M059J (cell line): ENCODE measurements at places on chromosomes 4 and X. TPM values are rescaled to one million over a fixed set of nuclear protein-coding genes. Genes with fewer than 3 reads are reported as not detected.

GRCh38 chr4:150402871-150403272 is 179.1 kb upstream of the MAB21L2 start:
- no peak for DNase-seq

GRCh38 chrX:21374994-21375707 is 933 bp downstream of the CNKSR2 start:
- DNase-seq: no peak

DNA sequence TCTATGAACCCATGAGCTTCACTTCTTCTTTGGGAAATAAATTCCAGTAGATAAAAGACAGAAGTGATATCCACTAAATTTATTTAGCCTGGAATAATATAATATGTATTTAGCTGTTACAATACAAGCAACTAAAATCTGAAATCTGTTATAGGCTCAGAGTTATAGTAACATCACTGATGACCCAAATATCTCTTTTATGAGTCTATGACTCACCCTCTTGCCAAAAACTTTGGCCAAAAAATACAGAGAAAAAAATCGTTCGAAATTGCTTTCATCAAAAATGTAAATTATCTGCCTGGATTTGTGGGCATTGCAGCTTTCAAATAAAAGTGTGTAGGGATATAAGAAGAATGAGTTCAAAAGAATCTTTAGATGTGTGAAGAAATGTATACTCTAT is 89.4 kb upstream of the DKK2 start:
- DNase-seq: no peak

- no peak for DNase-seq
Observed at GRCh38 chr4:121692261-121692660, 4.5 kb downstream of the ANXA5 start.

DNA sequence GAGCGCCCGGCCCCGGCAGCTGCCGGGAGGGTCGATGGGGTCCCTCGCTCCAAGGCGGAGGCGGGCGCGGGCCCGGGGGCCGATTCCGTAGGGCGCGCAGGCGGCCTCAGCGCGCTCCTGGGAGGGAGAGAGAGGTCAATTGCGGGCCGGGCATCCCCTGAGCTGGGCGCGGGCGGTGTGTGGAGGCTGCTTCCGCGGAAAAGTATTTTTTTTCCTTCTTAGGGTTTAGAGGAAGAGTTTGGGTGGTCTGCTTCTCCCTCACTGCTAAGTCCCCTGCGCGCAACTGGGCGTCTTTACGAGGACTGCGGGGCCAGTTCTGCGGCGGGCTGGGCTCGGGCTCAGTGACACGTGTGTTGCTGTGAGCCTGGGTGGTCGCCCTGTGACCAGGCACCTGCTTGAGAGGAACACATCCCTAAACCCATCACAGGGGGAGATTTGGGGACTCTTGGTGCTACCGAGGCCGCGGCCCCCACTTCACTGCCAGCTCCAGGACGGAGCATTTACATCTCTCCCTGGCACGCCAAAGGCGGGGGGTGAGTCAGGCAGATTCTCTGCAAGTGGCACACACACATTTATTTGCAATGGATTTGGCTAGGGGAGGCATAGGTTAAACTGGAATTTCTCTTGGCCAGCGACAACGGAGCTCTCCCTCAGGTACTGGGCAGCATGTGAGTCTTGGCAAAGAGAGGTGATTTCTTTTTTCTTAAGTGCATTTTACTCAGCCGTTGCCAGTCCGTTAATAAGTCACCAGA is 151.2 kb upstream of the SLC4A4 start:
- peak; percentile 73 for DNase-seq

- DNase-seq: no peak
Observed at GRCh38 chr4:83315341-83315870, 19.2 kb downstream of the HPSE start.

DNA sequence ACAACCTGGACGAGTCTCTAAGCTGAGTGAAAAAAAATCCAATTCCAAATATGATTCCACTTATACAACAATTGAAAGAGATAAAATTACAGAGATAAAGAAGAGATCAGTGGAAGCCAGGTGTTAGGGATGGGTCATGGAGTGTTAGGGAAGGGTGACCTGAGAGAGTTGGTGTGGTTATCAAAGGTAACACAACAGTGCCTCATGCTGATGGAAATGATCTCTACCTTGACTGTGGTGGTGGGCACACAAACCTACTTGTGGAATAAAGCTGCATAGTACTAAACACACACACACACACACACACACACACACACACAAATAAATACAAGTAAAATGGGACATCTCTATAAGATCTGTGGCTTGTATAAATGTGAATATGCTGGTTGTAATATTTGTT is 26.0 kb downstream of the BEND2 start:
- no peak for DNase-seq

- DNase-seq: no peak
Observed at GRCh38 chrX:110748256-110748806, 47.3 kb downstream of the CHRDL1 start.

GRCh38 chr4:66204534-66205247 is 534.4 kb upstream of the EPHA5 start:
- no peak for DNase-seq

CSAG1 gene
- total RNA-seq: 6.5 and 6.6 TPM in 2 replicates
